ENCODE measurements at places on chromosomes 6 and 20. TPM values are rescaled to one million over a fixed set of nuclear protein-coding genes. Genes with fewer than 3 reads are reported as not detected.

The FOXA2 gene
- total RNA-seq, result not detected

The SIRPB2 gene
- total RNA-seq, result not detected

The ZNF76 gene
- 16.1 TPM for total RNA-seq

The OLIG3 gene
- not detected for total RNA-seq

The RNF144B gene
- total RNA-seq, result 0.12 TPM

The MATN4 gene
- not detected for total RNA-seq

The RUNX2 gene
- 6.3 TPM for total RNA-seq

The BMP5 gene
- total RNA-seq, result not detected

The SYNDIG1 gene
- total RNA-seq, result 0.68 TPM

The LRFN2 gene
- not detected for total RNA-seq

The APOM gene
- total RNA-seq, result 0.51 TPM

The BPIFA1 gene
- total RNA-seq, result not detected

The FGD2 gene
- total RNA-seq, result not detected

The OR2H1 gene
- not detected for total RNA-seq

The SPINT4 gene
- total RNA-seq, result not detected

The KIF13A gene
- total RNA-seq, result 15.1 TPM

The SLC12A5 gene
- total RNA-seq, result not detected

The PDE7B gene
- total RNA-seq, result 7.5 TPM

The SLC17A3 gene
- not detected for total RNA-seq

The INSM1 gene
- total RNA-seq, result not detected

The CRISP3 gene
- not detected for total RNA-seq

The TPX2 gene
- total RNA-seq, result 6.3 TPM

The RBM12 gene
- total RNA-seq, result 21.0 TPM

The ADTRP gene
- not detected for total RNA-seq

The TP53TG5 gene
- not detected for total RNA-seq

The COX4I2 gene
- total RNA-seq, result 0.23 TPM

The ERVFRD-1 gene
- total RNA-seq, result not detected

The SYNGAP1 gene
- total RNA-seq, result 2.6 TPM

The C6orf163 gene
- 0.09 TPM for total RNA-seq

The BICRAL gene
- 6.0 TPM for total RNA-seq

The GABRR1 gene
- not detected for total RNA-seq

The TREM2 gene
- total RNA-seq, result not detected

The RIPOR3 gene
- 11.0 TPM for total RNA-seq

The LTB gene
- total RNA-seq, result 0.17 TPM

The MICB gene
- total RNA-seq, result 12.6 TPM

The GNAS-AS1 gene
- not detected for total RNA-seq

The SEL1L2 gene
- total RNA-seq, result not detected

The F13A1 gene
- total RNA-seq, result not detected

All from pericardium fibroblast (primary cell).